Activated gamma-delta T cell (primary cell): ENCODE measurements at places on chromosomes 11 and 22.
A peak's percentile ranks its signal among the peaks of the same experiment; 100 is the strongest.

DNA sequence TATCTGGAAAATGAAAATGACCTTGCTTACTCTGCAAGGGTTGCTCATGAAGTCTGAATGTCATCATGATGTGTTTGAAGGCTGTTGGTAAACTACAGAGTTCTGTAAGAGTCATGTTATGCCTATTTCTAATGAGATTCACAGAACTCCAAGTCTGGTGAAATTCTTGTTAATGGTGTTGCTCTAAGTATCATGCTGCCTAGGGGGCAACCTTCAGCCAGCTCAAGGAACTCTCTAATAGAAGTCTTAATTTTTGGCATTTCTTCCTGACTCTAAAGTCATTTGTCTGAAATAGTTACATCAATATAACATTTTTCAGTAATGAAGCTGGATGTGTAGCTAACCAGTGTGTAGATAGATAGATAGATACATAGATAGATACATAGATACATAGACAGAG is 302.8 kb downstream of the FAT3 start:
- DNase-seq: no peak

GRCh38 chr11:66334605-66335442 is 1.4 kb downstream of the RIN1 start:
- no peak for DNase-seq

DNA sequence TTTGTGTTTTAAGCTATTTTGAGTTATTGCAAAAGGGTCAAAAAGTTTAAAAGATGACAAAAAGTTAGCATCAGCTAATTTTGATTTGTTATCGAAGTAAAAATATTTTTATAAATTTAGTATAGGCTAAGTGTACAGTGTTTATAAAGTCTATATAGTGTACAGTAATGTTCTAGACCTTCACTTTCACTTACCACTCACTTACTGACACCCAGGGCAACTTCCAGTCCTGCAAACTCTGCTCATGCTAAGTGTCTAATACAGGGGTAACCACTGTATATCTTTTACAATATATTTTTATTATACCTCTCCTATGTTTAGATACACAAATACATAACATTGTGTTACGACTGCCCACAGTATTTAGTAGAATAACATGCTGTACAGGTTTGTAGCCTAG is 59.7 kb downstream of the PDGFD start:
- no peak for DNase-seq

DNA sequence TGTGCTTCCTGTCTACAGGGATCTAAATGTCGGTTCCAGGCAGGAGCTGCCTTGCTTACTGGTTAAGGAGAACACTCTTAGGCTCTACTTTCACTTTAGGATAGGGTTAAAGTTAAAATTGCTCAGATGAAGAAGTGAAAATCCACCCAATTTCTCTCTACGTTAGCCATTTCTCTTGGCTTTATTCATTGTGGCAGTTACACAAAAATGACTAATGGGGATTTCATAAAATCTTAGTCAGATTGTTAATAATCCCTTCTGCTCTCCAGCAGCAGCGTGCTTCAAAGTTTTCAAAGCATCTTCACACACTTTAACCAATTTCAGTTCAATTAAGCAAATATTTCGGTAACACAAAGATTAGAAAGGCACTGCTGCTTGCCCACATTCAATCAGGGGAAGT is 58.4 kb upstream of the RCN1 start:
- no peak for DNase-seq

GRCh38 chr22:25564320-25564978 is at the start of gene GRK3:
Gene GRK3, plus strand, starts transcription at chr22:25564675. Its CDS starts 366 bp downstream, at chr22:25565041.
- DNase-seq: no peak

DNA sequence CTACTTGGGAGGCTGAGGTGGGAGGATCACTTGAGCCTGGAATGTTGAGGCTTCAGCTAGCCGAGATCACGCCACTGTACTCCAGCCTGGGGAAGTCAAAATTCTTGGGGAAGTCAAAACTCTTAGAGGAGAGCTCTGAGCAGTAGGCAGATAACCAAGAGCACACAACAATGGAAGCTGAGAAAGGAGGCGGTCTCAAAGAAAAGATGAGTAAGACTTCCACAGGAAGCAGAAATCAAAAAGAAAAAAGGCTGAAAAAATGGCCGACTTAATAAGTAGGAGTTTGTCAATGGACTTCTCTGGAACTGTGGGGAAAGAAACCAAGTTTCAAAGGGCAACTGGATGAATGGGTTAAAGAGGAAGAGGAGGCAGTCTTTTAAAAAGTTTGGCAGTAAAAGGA is 32.1 kb downstream of the RAB30 start:
- DNase-seq: no peak

DNA sequence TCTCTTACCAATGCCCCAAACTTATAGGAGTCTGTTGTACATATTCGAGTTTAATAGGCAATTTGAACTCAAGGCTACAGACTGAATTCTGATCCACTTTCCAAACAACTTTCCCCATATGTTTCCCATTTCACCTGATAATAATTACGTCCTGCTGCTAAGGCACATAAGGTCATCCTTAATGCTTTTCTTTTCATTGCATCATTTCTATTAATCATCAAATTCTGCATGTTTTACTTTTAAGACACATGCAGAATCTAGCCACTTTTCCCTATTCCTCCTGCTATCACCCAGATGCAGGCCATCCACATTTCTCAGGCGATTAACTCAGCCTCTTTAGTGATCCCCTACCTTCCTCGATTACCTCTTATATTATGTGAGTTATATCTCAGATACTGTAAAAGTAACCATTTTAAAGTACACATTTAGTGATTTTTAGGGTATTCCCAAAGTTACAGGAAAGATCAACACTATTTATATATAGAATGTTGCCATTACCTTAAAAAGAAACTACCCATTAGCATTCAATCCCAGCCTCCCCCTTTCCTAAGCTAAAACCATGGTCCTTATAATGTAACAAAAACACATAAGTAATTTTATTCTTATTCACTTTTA is 14.9 kb downstream of the XKR3 start:
- no peak for DNase-seq

- DNase-seq: no peak
Measured at GRCh38 chr11:58742981-58743880, 11.5 kb upstream of the GLYAT start.

DNA sequence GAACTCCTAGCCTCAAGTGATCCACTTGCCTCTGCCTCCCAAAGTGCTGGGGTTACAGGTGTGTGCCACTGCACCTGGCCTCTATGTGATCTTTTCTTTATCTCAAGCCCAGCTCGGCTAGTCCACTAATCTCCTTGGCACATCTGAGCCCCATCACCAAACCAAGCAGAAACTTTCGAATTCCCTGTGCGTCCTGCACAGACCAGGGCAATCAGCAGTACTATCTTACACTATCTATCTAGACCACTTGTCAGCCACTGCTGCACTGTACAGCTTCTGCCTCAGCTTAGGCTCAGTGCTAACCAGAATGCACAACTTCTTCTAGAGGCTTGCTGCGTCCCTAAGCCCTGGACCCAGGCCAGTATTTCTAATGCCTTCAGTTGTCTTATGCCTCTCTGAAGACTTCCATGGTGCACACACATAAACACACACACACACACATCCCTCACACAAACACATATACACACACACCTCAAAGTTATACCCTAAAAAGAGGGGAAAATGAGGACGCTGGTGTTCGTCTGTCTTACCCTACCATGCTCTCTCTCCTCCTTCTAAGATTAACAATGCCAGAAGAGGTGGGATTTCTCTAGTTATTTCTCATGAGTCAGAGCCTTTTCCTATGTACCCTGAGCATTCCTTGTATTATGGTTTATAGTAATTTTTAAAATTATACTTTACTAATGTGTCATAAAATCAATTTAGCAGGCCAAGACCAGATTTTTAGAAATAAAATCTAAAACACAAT is 59.3 kb upstream of the FAM181B start:
- DNase-seq: no peak

DNA sequence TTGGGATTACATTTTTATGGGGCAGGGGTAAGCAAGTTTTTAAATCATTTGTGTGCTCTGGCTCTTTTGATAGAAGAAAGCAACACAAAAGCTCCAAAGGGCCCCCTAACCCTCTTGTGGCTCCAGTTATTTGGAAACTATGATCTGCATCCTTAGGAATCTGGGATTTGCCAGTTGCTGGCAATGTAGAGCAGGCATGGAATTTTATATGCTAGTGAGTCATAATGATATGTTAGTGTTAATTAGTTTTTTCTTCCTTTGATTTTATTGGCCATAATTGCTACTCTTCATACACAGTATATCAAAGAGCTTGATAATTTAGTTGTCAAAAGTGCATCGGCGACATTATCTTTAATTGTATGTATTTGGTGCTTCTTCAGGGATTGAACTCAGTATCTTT is 10.1 kb downstream of the RAG1 start:
- DNase-seq: no peak

DNA sequence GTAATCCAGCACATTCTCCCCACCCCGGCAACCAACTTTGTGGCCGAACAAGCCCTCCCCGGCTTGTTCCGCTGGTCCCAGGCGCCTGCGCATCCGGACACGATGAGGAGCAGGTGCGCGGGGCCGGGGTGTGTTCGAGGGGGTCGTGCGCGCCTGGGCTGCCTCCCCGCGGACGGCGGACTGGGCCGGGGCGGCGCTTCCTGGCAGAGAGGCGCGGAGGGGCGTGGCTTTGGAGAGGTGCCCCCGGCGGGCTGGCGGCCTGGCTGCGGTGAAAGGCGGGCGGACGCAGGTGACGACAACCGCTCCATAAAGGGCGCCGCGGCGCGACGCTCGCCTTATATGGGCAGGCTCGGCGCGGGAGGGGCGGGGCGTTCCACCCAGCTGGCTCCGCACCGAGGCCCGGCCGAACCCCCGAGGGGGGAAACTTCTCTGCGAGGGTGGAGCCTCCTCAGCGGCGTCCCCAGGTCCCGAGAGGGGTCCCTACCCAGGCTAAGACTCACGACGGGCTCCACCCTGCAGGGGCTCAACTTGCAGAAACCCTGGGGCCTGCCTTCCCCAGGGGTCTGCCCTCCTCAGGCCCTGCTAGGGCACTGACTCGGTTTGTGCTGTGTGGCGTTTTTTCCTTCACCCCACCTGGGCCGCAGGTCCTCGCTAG is 26.4 kb downstream of the TXN2 start:
- peak; percentile 96 for DNase-seq

GRCh38 chr11:14908214-14908880 is 16.3 kb upstream of the CYP2R1 start:
- DNase-seq: no peak

- DNase-seq: no peak
Measured at GRCh38 chr22:35299217-35299672, 449 bp upstream of the TOM1 start.

- DNase-seq: no peak
Measured at GRCh38 chr11:119989159-119989821, 148.6 kb downstream of the TRIM29 start.

DNA sequence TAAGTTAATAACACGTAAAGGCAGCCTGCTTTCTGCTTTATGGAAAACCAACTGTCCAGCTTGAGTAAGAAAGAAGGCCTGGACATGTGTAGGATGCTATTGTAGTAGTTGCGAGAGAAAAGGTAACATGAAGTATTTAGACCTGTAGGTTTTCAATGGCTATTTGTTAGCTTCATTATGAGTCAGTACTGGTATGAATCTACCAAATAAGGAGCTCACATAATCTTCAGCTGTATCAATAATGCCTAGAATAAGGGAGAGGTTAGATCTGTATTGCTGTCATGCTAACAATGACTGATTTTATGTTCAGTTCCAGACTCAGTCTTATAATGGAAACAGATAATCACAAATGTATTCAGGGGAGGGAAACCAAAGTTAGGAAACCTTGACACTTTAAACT is 550.3 kb downstream of the CNTN5 start:
- no peak for DNase-seq

GRCh38 chr22:36612458-36612857 is 83.5 kb upstream of the EIF3D start:
- no peak for DNase-seq
